Hindlimb muscle (tissue), 1 donor: ENCODE measurements at places on chromosomes 11 and 22. TPM values are rescaled to one million over a fixed set of nuclear protein-coding genes. Genes with fewer than 3 reads are reported as not detected.

- DNase-seq: no peak
Measured at GRCh38 chr11:102115557-102115956, 5.3 kb downstream of the YAP1 start.

DNA sequence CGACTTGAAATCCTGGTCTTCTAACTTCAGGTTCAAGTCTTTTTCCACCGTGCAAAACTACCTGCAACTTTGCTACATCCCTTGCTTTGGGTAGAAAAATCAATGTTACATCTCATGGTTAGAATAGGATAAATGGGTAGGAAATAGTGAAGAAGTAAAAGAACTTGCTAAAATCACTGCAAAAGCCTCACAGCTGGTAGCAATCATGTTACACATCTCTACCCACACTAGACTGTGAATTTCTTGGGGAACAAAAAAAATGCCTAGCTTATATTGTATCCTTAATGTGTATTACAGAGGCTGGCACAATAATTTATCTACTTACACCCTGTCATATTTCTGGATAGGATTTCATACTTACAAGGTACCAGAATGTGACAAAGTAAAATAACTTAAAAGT is 133.8 kb downstream of the FAM181B start:
- no peak for DNase-seq

DNA sequence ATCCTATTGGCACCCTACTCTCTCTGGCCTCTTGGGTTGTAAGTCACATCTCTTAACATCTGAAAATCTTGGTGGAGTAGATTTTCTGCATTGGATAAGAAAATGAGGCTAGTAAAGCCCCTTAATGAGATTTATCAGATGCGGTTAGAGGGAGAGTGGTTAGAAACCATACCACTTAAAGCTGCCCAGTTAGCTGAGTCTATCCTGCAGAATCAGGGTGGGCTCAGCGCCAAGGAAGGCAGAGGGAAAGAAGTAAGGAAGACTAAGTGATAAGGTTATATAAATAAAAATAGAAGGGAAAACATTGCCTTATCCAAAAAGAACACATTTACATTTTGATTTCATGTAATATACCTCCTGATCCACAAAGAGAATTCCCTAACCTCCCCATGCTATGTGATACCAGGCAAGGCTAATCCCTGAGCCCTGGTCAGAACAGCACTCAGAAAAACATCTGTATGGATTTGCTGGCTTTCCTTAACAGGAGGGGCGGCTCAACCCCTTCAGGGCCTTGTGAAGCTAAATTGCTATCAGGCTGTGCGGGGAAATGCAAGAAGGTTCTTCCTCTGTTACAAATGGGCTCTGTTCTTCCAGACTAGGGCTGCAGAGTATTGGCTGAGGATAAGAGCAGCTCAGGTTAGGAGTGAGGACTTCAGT is 101.7 kb downstream of the SNX19 start:
- DNase-seq: no peak

DNA sequence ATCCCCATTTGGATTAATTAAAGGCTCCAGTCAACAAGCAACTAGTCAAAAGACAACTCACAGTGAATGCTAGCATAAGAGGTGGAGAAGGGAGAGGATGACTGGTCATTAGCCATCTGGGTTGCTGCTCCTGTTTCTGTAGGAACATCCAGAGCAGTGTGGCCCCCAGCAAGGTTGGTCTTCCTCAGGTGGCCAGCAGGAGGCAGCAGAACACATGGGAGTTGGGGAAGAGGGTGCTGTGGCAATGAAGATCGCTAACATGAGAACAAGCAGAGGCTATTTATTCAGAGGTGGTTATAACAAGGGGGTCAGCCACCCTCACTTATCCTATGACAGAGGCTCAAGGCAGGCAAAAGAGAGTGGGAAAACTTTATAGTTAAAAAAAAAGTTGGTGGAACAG is 21.3 kb downstream of the IZUMO1R start:
- no peak for DNase-seq

DNA sequence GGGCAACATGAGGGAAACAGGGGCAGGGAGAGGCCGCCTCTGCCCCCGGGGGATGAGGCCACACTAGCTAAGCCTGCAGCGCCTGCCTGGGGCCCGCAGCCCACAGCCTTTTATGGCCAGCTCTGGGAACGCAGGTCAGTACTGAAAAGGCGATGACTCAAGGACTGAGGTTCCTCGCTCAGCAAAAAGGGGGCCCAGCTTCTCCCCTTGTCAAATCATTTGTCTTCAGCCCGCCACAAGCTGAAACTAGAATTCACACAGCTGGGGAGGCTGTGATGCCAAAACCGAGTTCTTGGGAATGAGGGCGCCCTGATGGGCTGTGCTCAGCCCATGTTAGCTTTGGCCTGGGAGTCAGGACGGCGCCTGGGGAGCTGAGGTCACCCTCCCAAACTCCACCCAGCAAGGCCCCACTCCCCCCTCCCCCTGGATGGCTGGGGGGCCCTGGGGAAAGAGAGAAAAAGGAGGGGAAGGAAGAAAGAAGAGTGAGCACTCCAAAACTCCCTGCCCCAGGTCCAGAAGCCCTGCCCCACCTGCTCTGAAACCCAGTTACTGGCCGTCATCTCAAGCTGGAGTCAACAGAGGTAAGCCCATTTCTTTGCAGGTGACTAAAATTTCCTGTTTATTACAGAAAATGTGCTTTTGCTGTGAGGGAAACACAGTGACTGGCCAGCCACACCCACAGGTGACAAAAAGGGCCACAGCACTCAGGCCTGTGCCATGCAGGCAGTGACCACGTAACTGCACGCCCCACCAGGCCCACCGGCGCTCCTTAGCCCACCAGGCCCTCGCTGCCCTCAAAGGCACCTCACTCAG is 13.7 kb downstream of the EHD1 start:
- peak; percentile 79 for DNase-seq

DNA sequence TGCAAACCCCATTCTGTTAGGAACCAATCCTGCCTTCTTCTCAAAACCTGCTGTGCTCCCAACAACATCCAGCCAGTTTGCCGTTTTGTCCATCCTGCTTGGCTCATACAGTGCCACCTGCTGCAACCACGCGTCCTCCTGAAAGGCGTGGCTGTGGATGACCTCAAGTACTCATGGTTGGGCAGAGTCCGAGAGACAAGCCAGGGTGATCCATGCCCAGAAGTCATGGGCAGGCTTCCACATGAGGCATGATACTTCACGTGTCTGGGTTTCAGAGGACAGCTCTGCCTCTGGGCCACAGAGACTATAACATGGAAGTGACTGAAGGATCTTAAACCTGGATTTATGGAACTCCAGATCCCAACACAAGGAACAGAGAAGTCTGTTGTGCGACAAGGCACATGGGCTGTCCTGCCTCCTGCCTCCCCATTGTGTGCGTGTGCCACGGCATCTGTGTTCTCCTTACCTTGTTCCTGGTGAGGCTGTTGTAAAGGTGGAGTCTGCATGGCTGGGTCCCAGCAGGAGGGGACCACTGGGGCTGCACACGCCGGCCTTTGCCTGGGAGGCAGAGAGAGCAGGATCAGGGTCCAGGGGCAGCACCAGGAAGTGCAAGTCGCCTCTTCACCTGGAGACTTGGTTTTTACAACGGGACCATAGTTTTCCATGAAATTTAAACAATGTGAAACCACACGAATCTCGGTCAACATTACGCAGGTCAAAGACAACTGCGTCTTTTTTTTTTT is 15.4 kb downstream of the CARS1 start:
- DNase-seq: no peak

- no peak for DNase-seq
Measured at GRCh38 chr11:71283971-71284441, 31.6 kb upstream of the SHANK2 start.

DNA sequence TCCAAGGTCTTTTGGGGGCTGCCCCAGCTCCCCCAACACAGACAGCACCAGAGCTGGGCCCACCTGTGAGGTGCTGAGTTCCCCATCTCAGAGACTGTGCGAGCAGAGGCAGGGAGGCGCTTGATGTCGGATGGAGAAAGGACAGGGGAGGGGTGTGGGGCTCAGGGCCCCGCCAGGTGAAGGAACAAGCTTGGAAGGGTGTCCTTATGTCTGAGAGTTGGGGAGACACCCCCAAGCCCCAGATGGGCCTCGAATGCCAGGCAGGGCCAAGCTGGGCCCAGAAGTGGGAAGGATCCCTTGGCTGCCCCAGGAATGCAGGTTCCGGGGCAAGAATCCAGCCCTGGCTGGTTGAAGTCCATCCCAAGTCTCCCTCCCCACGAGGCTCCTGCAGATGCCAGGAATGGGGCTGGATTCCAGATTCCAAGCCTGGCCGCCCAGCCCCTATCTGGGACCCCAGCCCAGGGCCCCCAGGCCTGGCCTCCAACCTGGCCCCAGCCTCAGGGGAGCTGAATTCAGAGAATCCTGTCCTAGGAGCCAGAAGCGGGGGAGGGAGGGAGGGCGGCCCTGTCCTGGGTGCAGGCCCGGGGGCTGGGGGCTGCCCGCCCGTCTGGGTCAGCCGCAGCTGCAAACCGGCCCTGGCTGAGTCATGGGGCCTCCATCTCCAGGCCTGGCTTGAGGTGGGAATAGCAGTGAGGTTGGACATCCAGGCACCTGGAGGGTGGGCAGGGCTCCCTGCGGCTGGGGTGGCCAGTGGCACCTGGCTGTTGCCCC is 50.9 kb downstream of the CDKN1C start:
- DNase-seq: no peak

- no peak for DNase-seq
Measured at GRCh38 chr22:37569009-37569920, 9.0 kb downstream of the CDC42EP1 start.

DNA sequence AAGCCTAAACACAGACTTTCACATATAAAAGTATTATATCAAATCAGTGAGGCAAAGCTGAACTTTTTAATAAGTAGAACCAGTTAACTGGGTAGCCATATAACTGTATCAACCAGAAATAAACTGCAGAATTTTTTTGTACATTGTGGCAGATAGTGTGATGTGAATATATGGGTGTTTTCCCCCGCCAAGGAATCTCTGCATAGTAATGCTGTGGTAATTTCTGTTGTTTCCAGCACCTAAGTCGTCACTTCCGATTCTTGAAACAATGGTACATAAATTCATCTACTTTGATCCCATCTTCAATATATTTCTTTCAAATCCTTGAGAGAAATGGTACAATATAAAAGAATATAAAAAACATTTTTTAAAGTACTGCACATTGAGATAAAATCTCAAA is 39.6 kb downstream of the NARS2 start:
- DNase-seq: no peak

DNA sequence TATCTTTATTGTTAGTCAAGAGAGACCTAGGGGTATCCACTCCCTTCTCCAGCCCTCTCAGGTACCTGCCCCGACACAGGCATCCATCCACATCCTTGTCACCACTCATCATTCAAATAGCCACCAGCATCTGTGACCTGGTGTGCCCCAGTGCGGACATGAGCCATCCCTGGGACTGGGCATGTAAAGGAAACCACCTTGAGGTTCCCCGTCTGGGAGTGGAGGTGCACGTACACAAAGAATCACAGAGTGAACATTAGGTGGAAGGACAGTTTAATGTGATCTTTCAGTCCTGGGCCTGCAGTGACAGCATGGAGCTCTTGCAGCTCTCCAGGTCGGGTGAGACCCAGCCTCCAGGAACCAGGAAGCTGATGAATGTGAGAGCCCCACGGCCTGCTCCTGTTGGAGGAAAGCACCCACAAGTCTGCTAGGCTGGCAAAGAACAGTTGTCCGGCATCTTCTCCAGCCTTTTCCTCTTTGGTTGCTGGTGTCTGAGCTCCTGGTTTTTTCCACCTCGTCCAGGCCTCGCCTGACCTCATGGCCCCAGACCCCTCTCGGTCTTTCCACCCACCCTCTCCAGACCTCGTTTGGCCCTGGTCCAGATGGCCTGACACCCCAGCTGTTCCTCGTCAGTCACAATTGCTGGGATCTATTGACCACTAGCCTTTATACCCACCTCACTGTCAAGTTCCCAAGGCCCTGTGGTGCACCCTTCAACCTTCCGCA is 16.5 kb downstream of the PSMD13 start:
- no peak for DNase-seq

GRCh38 chr11:33721984-33722383 is 14.2 kb downstream of the CD59 start:
- DNase-seq: no peak

Gene CSRP3
- 496 TPM for polyA plus RNA-seq

Gene TRPC6
- 13.3 TPM for polyA plus RNA-seq

Gene ZC3H12C
- 8.7 TPM for polyA plus RNA-seq

Gene MB
- polyA plus RNA-seq: 215 TPM

Gene DPP3
- polyA plus RNA-seq: 25.7 TPM

Gene KCNK7
- 1.8 TPM for polyA plus RNA-seq

Gene MRGPRF
- 17.4 TPM for polyA plus RNA-seq

Gene POU2F3
- polyA plus RNA-seq: 0.46 TPM

Gene DRD4
- polyA plus RNA-seq: 1.2 TPM
